ENCODE measurements at places on chromosomes 3 and 15.

DNA sequence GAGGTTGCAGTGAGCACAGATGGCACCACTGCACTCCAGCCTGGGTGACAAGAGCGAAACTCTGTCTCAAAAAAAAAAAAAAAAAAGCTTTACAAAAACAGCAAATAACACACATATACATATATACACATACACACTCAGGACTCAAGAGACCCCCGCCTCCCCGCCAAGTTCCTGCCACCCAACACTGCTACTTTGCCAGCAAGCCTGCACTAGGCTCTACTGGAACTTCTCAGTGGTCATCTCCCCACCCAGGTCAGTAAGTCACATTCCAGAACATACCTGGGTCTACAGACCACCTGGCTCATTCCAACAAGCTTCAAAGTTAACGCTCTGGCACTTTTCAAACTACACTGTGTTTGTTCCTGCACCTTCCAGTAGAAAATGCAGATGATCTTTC is 62.3 kb downstream of the SENP2 start:
- DNase-seq = no peak

GRCh38 chr3:16841904-16842271 is 42.9 kb upstream of the PLCL2 start:
- no peak for DNase-seq

DNA sequence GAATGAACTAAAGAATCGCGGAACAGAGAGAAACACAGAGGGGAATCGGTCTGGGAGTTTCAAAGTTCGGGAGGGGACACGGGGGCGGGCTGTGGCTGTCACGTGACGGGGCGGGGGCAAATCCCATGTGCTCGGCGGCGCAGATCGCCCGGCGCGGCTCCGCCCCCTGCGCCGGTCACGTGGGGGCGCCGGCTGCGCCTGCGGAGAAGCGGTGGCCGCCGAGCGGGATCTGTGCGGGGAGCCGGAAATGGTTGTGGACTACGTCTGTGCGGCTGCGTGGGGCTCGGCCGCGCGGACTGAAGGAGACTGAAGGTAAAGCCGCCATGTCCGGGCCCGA is at the start of gene EIF4G1:
Gene EIF4G1, plus strand, starts transcription at position 244 of the 337 bp plus-strand sequence. CDS start 1,191 bp downstream, outside the sequence.
- peak; percentile 92 for DNase-seq

- peak; percentile 74 for DNase-seq
Measured at GRCh38 chr3:12810013-12810780, 13.7 kb downstream of the CAND2 start.

GRCh38 chr3:158766364-158766763 is 34.1 kb upstream of the RARRES1 start:
- DNase-seq = no peak

Measured in GOT3 (cell line).